Lower leg skin (tissue), 4 donors: ENCODE measurements at places on chromosomes 1 and 21. TPM values are rescaled to one million over a fixed set of nuclear protein-coding genes. Genes with fewer than 3 reads are reported as not detected.

OR14K1 gene
- not detected for total RNA-seq

TM2D1 gene
- total RNA-seq, result 55.5 TPM

NKAIN1 gene
- 1.4 TPM for total RNA-seq

ABCA4 gene
- 5.3 TPM for total RNA-seq

GRCh38 chr1:114320586-114320985, 166.9 kb upstream of the SYT6 start:
- no peak for DNase-seq

GRCh38 chr21:26557106-26557505, 16.0 kb downstream of the CYYR1 start:
- DNase-seq, result no peak

DNA sequence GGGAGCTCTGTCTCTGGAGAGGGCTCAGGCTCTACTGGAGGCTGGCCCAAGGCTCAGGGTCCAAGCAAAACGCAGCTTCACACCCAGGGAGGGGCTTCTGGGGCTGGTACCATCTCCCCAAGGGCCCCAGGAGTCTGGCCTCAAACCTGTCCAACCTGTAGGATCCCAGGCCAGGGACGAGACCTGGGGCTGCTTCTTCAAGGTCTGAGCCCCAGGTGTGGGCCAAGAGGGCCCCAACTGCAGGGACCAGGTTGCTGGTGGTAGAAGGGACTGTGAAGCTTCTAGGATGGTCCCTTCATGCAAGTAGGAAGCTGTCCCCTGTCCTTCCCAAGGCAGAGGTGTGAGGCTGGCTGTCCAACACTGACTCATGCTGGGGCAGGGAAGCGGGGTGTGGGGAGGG, 7.8 kb upstream of the MMEL1 start:
- peak; percentile 80 for DNase-seq

DNA sequence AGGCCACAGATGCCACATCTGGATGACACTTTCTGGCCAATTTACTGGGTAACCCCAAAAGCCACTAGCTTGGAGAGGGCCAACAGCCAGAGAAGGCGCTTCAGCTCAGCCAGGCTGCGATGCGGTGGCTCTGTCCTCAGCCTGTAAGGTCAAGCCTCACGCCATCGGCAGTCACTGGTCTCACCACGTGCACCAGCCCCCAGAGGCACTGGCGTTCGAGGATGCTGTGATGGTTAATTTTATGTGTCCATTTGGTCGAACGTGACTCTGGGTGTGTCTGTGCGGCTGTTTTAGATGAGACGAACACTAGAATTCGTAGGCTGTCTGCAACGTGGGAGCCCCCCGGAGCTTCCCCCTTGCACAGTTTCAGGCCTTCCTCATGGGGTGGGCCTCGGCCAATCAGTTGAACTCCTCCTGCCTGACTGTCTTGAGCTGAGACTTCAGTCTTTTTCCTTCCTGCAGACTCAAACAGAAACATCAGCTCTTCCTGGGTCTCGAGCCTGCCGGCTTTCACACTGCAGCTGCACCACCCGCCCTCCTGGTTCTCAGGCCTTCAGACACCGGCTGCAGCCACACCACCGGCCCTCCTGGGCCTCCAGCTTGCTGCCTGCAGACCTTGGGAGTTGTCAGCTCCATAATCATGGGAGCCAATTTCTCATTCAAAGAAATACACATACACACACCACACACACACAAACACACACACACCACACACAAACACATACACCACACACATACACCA, 41.6 kb upstream of the SLC45A1 start:
- no peak for DNase-seq

- no peak for DNase-seq
These were observed 624 bp downstream of the RIPK4 start for GRCh38 chr21:41765973-41766882.

DNA sequence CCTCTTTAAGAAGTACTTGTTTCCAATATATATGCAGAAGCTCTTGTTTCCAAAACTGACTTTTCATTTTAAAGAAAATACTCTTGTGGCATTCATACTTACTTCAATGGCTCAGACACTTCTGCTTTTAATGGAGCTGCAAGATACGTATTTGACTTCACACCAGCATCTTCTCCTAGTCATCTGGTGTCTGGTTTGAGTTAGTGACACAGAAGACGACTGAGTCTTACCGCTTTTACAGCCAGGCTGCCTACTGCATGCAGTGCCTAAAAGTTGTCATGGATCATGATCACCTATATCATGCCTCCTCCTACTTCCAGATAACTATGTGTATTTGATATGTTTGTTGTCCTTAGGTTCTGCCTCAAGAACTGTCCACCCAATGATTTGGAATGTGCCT, 185.9 kb downstream of the TPR start:
- no peak for DNase-seq

DNA sequence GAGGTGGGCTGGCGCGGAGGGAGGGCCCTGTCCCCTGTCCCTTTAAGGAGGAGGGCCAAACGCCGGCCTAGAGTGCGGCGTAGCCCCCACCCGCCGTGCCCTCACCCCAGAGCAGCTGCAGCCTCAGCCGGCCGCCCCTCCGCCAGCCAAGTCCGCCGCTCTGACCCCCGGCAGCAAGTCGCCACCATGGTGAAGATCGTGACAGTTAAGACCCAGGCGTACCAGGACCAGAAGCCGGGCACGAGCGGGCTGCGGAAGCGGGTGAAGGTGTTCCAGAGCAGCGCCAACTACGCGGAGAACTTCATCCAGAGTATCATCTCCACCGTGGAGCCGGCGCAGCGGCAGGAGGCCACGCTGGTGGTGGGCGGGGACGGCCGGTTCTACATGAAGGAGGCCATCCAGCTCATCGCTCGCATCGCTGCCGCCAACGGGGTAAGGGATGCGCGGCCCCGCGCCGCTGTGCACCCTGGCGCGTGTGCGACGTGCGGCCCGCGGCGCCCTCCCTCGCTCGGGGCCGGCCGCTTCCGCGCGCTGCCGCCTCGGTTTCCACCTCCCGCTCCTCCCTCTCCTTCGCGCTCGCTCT, at the start of gene PGM1:
PGM1 (plus strand) TSS at position 109 of the 583 bp plus-strand sequence; CDS start at position 187, 78 bp downstream.
- peak; percentile 62 for DNase-seq

- no peak for DNase-seq
These were observed 18.6 kb upstream of the DMRTB1 start for GRCh38 chr1:53440633-53441032.

GRCh38 chr1:117753652-117754051, 147.8 kb downstream of the TENT5C start:
- DNase-seq, result no peak

GRCh38 chr21:29656504-29657239, 283.1 kb downstream of the GRIK1 start:
- no peak for DNase-seq

DNA sequence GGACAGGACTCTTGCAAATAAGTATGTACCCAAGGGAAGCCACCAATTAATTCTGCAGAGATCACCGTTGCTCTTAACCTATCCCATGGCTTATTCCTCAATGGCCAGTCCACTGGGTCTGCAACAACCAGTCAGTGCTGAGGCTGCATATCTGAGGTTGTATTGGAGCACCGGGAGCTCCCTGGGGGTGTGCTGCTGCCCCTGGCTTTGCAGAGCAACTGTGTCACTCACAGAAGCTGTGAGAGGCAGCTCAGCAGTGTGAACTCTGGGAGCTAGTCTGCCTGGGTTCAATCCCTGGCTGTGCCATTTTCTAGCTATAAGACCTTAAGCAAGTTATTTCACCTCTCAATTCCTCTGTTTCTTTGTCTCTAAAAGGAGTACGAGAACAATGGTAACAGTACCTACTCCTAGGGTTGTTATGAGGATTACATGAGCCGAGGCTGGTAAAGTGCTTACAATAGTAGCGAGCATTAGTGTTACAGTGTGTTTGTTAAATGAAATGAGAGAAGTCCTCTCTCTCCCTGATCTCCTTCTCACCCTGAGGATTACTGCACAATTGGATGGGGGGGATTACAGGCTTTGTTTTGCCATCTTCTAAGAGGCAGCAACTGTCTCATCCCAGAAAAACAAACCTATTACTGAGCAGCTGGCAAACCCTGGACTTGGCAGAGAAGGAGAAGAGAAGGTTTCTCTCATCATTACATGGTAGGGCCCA, 3.6 kb downstream of the RXRG start:
- DNase-seq, result no peak

- DNase-seq, result no peak
These were observed 7.1 kb upstream of the NSUN4 start for GRCh38 chr1:46333300-46334029.

- DNase-seq, result no peak
These were observed 307.2 kb upstream of the CAMK1G start for GRCh38 chr1:209276321-209276720.

DNA sequence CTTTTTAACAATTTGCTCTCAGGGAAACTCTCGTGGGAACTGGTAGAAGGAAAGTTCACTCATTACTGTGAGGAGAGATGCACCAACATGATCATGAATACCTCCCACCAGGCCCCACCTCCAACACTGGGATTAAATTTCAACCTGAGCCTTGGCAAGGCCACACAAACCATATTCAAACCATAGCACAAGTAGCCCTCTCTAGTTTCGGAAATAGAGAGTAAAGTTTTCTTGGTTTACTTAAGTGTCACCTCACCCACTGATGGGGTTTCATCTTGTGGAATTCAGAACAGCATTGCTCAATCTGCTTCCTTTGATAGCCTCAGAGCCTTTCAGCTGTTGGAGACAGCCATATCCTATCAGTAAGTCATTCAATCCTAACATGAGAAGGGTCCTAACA, 25.5 kb upstream of the CCSAP start:
- no peak for DNase-seq

- DNase-seq, result no peak
These were observed 207.2 kb upstream of the KIAA0040 start for GRCh38 chr1:175399795-175400194.

DNA sequence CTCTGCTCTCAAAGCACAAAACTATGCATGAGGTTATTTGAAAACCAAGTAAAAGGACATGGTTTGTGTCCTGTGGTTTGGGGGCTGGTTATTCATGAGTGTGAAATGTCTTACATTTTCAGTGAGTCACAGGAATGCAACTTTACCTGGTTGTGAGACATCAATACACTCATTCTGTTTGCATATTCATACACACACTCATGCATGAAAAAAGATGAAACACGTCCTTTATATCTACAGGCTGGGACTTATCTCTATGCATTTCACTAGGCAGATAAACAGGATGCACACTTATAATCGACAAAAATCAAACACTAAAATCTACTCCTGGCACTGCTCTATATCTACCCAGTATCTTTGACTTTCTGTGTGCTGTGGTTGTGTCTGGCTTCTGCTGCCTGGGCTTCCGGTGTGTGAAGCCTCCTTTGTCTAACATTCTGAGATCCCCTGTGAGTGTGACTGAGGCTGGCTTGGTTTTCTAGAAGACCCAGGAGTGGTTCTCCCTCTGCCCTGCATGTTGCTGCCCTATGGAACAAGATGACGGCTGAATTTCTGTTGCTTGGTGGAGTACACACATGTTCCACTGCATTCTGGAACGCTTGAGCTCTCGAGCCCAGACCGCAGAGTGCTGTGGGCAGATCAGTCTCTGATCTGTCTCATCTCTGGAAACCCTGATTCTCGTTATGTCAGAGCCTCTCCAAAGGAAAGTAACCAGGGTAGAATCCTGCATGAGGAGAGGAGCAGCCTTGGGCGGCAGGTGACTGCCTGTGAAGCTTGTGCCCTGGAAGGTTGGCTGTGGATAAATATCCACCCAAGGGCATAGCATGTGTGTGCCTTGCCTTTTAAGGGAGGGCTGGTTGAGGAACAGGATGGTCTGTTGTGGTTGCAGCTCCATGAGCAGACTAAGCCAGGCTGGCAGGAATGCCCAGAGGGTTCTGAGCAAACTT, 19.7 kb upstream of the FASLG start:
- DNase-seq, result peak; percentile 82

DNA sequence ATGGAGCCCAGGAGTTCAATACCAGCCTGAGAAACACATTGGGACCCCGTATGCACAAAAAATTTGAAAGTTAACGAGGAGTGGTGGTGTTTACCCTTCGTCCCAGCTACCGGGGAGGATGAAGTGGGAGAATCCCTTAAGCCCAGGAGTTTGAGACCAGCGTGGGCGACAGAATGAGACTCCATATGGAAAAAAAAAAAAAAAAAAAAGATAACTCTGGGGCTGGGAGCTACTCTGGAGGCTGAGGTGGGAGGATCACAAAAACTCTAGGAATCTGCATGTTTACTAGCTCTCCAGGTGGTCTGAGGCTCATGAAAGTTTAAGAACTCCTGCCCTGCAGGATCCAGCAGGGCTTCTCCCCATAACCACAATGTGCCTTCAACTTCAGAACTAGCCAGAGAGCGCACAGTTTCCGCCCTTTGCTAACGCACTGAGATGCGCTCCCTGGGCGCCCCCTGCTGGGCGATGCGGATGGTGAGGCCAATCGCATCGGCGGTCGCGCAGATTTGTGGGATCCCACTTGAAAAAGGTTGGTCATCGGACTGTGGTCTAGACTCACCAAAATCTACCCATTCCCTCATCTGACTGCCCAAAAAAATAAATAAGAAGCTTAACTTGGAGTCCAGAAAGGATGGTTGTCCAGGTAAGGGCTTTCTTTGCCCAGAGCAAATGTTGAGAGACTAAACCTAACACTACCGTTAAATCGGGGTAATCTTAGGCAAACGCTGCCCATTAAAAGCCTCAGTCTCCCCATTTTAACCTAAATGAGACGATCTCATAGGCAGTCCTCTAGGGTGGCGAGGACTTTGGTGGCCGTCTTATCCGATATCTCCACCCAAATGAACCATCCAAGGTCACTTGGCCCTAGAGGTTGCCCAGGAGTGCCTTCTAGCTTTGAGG, 8.8 kb downstream of the ZNF683 start:
- peak; percentile 66 for DNase-seq

DNA sequence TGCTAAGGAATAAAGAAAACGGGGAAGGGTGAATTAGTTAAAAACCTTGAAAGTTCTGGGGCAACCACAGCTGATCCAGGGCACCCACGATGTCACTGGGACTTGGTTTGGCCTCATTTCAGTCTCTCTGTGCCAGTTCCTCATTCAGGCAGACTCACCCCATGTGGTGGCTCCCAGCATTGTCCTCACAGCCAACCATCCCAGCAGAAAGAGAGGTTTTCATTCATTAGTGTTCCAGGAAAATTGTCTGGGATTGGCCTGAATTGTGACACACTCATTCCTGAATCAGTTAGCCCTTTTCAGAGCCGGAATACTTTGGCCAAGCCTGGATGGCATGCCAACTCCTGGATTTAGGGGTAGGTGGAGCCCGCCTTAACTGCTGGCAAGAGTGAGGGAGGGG, 367.7 kb downstream of the PRDM2 start:
- no peak for DNase-seq

GRCh38 chr1:225332686-225333085, 95.2 kb downstream of the LBR start:
- DNase-seq, result no peak

GRCh38 chr1:8164670-8165069, 138.6 kb upstream of the ERRFI1 start:
- no peak for DNase-seq

- no peak for DNase-seq
These were observed 8.8 kb downstream of the TFF2 start for GRCh38 chr21:42341776-42342542.

GRCh38 chr1:160446945-160447600, 46.7 kb downstream of the VANGL2 start:
- no peak for DNase-seq

DNA sequence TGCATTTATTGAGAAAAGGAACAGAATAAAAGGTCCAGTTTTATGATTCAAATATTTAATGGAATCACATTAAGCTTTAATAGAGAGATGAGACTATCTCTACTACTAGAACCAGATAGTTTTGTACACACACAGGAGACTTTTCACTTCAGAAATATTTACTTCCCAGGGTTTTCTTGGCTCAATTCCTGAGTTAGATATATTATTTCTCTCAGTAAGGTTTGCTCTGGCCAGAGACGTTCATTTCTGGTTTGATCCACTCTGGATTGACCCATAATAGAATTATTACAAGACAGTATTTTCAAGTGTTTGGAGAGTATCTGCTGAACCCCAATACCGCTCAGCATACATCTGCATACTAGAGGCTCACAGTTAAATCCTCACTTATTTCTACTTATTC, 1.3 kb upstream of the RCOR3 start:
- no peak for DNase-seq
